ENCODE measurements at places on chromosomes 6 and 20.

GRCh38 chr6:134464690-134465411 is 146.9 kb upstream of the SGK1 start:
- DNase-seq: no peak

DNA sequence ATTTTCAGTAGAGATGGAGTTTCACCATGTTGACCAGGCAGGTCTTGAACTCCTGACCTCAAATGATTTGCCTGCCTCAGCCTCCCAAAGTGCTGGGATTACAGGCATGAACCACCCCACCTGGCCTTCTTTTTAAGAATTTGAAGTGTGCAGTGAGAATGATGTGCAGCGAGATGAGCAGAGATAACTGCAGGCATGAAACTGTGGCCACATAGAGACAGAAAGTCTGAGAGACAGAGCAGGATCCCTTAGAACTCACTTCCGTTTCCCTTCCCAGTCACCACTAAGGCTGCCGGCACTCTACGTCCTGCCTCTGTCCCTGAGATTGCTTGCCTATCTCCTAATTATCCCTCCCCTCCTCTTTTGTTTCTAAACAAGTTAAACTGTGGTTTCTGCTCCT is 27.2 kb downstream of the IL22RA2 start:
- no peak for DNase-seq

DNA sequence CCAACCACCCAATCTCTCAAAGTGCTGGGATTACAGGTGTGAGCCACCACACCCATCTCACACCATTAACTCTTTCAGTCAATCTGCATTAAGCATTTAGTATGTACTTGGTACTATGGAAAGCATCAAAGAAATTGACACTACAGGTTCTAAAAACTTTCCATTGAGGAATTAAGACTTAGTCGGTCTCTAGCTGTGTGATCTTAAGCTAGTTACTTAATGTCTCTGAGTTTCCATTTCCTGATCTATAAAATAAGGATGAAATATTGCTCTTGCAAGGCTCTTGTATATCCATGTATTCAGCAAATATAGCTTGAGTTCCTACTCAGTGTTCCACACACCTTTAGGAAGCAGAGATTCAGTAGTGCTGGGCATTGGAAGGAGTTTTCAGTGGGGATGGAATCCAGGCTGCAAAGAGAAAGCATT is 48.9 kb upstream of the NCOA3 start:
- DNase-seq: no peak

DNA sequence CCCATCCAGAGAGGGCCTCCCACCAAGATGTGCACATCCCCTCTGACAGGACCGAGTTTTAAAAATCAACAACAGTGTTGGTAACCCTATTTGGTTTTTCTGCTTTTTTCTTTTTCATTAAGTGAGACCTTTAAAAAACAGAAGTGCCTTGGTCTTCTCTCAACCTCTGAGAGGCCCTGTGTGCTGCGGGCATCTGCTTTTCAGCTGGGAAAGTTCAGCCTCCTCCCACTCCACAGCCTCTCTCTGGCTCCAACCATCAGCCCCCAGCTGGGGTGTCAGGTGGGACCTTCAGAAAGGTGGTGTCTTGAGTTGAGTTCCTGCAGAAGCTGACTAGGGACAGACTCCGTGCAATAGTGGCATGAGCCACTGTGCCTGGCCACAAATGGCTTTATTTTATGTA is 64.6 kb upstream of the ZMYND8 start:
- no peak for DNase-seq

- DNase-seq: no peak
Observed at GRCh38 chr6:3671382-3671781, 80.1 kb downstream of the PXDC1 start.

DNA sequence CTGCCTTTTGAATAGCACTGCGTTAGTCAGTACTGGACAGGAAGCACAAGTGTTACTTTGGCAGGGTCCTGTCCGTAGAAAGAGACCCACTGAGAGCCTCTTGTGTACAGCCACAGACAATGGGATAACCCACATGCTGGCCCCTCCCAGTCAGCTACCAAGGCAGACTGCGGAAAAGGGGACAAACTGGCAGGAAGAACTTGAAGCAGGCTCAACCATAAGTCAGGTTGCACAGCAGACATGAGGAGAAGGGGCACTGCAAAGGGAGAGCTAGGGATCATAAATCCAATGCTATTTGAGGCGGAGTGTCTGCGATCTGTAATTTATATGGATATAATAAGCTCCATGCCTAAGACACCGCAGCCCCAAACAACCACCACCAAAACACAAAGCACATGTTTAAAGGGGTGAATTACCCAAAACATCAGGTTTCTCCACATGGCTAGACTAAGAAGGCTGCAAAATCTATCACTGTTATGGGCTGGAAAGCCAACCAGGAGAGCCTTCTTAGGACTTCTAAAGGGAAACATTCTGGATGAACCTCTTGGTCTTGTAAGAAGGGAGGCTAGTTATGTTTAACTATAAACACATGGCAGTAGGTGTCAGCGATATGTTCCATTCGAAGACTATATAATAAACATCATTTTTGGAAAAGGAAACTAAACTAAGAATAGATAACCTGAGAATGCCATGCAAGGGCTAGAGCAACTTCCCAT is 141.7 kb downstream of the BACH2 start:
- DNase-seq: no peak

GRCh38 chr20:57469418-57470211 is 55.3 kb downstream of the CTCFL start:
- no peak for DNase-seq

- DNase-seq: no peak
Observed at GRCh38 chr20:8449123-8449522, 317.1 kb downstream of the PLCB1 start.

- no peak for DNase-seq
Observed at GRCh38 chr6:55818482-55818881, 56.9 kb downstream of the BMP5 start.

DNA sequence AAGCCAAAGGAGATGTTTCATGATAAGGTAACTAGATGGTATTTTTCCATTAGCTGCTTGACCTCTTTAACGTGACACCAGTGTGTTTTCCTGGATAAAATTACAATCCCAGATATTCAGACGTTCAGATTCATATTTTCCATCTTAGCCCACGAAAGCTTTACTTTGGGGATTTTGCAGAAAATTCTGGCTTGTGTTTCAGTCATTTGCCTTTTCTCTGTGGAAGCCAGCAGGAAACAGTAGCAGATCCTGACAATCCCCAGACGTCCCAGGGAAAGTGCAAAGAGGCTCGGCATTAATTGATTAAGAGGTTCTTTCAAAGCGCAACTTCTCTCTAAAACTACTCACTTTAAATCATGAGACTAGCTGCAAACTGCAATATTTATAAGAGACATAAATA is 243.6 kb downstream of the UST start:
- no peak for DNase-seq

DNA sequence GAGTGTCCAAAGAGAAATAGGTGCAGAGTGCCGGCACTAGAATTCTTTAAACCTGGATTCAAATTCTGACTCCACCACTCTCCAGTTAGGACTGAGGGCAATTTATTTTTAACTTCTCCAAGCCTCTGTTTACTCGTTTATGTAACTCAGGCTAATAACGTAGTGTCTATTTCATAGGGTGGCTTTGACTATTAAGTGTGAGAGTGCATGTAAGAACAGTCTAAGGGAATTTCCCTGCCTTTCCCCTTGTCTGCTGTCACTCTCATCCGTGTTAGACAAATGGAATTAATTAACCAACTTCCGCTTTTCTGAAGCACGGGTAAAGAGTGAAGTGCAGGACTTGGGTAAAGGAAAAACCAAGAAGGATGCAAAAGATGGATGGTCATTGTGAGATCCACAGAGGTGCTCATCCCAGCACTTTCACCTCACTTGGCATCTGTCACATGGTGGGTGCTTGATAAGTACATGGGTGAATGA is 4.1 kb upstream of the ZKSCAN8 start:
- DNase-seq: no peak

- no peak for DNase-seq
Observed at GRCh38 chr20:4161401-4162251, 146.3 kb upstream of the RNF24 start.

DNA sequence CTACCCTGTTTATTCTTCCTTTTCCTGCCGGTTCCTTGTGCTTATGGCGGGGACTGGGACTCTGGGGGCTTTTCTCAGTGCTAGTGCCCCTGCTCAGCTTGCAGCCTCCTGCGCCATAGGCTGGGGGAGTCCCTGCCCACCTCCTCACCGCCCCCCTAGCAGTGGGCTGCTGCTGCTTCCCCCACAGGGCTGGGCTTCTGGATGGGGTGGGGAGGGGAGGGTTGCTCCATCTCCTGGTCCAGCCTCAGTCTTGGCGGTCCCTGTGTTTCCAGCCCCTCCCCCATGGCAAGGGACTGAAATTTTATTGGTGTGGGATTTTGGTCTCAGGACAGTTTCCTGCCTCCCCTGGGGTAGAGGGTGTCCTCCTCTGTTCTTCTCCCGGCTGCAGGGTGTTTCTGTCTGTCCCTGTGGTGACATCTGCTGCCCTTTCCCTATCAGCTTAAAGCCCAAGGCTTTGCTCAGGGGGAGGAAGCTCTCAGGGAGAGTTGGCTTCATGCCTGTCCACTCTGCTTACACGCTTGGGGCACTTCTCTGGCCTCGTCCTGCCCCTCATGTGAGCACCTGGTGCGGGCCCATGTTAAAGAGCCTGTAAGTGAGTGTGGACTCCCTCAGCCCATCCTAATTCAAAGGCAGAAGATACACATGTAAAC is 100.6 kb downstream of the HIVEP1 start:
- DNase-seq: no peak

DNA sequence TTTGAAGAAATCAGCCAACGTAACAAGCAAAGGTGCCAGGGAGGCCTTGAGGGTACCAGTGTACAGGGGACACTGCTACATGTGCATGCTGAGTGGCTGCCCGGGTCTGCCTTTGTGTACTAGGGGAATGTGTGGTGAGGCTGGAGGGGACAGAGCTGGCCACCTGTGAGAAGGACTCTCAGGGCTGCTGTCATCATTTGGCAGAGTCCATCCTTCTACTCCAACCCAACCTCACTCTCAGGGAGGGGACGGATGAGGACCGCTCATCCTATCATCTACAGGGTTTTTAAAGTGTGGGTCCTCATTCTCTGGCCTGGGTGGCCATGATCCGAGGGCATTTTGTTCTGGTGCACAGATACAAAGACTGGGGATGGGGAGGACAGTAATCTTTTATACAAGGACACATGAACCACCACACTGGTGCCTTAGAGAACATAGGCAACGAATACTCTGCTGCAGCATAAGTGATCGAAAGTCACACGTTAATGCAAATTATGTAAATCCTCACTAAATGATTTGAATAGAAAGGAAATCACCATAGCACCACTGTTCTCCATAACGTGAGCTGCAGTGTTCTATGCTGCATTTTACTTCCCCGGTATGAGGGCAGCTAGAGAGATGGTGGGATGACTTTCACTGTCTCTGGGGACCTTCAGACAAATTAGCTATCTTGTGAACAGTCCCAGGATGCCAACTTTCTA is 181.4 kb downstream of the GMPR start:
- DNase-seq: no peak

- no peak for DNase-seq
Observed at GRCh38 chr6:149755300-149756260, 6.0 kb downstream of the PCMT1 start.

- DNase-seq: no peak
Observed at GRCh38 chr6:90293319-90293953, 3.2 kb downstream of the BACH2 start.

DNA sequence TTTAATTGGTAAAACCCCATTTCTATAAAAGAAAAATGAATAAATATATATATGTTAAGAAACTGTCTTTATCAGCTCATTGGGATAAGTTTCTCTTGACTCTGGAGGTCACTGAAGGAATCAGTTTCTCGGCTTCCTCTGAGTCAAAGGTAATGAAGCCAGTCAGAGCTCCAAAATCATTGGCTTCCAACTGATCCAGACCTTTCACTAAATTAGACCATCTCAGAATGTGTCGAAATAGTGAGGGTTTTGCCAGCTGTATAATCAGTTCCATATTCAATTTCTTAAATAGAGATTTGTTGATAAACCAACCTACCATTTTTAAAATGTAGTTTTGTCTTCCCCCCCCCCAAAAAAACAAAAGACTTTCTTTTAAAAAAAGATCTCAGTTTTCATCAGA is 60.5 kb upstream of the SRSF6 start:
- no peak for DNase-seq

DNA sequence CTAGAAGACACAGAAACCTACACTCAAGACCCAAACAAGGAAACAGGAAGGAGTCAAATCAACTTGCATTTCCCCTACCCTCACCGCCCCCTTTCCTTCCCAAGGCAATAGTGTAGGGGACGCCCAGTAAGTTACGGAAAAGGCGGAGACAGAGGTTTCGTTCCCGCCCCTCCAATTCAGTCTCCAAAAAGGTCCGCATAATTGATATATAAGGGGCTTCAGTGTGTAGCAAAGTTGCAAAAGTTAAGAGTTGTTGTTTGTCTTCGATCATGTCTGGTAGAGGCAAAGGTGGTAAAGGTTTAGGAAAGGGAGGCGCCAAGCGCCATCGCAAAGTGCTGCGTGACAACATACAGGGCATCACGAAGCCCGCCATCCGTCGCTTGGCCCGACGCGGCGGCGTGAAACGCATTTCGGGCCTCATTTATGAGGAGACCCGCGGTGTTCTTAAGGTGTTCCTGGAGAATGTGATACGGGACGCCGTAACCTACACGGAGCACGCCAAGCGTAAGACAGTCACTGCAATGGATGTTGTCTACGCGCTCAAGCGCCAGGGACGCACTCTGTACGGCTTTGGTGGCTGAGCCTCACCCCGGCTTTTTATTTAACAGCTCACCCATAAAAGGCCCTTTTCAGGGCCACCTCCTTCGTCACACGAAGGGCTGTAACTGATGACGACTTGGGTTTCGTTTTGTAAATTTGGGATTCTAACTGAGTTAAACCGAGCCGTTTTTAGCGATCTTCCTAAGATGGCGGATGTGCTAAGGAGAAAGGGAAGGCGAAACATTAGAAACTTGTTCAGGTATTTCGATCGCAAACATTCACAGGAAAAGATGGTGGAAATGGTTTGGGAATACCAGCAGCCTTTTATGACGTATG is 124.6 kb upstream of the BTN3A2 start:
- DNase-seq: no peak

DNA sequence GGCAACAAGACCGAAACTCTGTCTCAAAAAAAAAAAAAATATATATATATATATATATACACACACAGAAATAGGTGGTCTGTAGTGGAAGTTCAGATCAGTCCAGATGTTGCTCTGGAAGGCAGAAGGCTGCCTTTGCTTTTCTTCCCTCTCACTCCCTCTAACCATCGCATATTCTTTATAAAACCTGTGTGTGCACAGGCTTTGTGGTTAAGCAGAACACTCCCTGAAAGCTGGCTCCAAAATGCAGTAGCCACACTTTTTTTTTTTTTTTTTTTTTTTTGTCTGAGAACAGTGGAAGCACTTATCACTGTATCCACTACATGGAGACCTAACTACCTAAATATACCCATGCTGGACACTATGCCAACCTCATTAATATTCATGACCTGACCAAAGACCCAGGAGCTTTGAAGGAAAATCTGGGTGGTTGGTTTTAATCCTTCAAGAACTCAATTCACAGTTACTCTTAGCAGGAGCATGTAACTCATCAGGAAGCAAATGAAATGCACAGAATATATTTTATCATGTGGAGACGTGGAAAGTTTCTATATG is 20.0 kb upstream of the GFOD1 start:
- no peak for DNase-seq

- DNase-seq: no peak
Observed at GRCh38 chr6:90111387-90111786, 185.3 kb downstream of the BACH2 start.

- no peak for DNase-seq
Observed at GRCh38 chr20:24996449-24997377, 4.2 kb upstream of the APMAP start.
